KBM-7 (cell line): ENCODE measurements at places on chromosomes 13 and 19.
A peak's percentile ranks its signal among the peaks of the same experiment; 100 is the strongest.

GRCh38 chr13:79492313-79492798 lies 11.4 kb downstream of the NDFIP2 start:
- DNase-seq: no peak

- DNase-seq: no peak
Observed at GRCh38 chr13:65857942-65858565, 1372.1 kb downstream of the PCDH9 start.

- DNase-seq: no peak
Observed at GRCh38 chr13:113837560-113838355, 26.1 kb downstream of the GAS6 start.

GRCh38 chr13:98275681-98276171 lies 98.7 kb upstream of the RNF113B start:
- DNase-seq: no peak

- DNase-seq: no peak
Observed at GRCh38 chr13:98450026-98450425, 126.9 kb downstream of the STK24 start.

GRCh38 chr19:51803967-51804366 lies 9.0 kb downstream of the FPR3 start:
- DNase-seq: peak; percentile 79

- DNase-seq: no peak
Observed at GRCh38 chr13:33789066-33789606, 28.8 kb upstream of the RFC3 start.

DNA sequence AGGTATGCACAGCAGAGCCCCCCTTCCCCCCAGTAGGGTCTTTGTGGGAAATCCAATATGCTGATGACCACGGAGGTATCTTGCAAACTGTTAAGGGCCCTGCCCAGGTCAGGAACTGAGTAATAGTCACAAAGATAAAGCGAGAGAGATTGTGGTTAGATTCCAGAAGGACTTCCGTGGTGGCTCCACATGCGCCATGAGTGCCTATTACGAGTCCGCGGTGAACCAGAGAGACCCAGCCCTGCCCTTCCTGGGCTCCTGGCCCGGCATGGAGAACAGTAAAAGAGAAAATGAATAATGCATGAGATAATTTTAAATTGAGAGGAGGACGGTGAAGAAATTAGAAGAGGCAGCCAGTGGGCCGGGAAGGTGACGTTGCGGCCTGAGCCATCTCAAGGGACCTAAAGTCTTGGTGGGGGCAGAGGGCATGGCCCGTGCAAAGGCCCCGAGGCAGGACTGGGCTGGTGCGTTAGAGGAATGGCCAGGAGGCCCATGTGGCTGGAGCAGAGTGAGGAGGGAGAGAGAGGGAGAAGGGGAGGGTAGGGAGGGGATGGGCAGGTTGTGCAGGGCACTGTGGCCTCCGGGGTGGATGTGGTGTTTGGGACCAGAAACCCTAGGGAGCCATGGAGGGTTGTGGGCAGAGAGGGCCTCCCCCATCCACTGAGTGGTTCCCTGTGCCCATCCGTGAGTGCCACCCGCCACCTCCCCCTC lies 46.6 kb upstream of the NFIC start:
- no peak for DNase-seq

DNA sequence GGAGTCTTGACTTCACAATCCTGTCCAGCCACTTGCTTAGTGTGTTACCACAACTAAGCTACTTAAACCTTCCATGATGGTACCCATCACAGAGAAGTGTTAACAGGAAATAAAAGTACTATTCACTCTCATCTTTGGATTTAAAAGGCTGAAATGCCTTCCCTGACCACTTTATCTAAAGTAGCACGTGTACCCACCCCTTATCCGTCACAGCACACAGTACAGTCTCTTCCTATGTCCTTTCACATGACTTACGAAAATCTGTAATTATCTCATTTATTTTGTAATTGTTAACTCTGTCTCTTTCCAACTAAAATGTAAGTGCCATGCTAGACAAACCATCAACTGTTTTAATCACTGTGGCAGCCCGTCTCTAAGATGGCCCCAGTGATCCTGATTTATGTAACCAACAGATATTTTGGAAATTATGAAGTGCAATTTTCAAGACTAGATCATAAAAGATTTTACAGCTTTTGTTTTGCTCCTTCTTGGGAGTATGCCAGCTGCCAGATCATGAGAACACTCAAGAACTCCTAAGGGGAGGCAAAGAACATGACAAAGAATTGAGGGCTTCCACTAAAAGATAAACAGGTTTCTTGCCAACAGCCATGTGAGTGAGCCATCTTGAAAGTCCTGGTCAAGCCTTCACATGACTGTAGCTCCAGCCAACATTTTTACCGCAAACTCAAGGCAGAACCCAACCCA lies 44.9 kb downstream of the DIAPH3 start:
- no peak for DNase-seq

DNA sequence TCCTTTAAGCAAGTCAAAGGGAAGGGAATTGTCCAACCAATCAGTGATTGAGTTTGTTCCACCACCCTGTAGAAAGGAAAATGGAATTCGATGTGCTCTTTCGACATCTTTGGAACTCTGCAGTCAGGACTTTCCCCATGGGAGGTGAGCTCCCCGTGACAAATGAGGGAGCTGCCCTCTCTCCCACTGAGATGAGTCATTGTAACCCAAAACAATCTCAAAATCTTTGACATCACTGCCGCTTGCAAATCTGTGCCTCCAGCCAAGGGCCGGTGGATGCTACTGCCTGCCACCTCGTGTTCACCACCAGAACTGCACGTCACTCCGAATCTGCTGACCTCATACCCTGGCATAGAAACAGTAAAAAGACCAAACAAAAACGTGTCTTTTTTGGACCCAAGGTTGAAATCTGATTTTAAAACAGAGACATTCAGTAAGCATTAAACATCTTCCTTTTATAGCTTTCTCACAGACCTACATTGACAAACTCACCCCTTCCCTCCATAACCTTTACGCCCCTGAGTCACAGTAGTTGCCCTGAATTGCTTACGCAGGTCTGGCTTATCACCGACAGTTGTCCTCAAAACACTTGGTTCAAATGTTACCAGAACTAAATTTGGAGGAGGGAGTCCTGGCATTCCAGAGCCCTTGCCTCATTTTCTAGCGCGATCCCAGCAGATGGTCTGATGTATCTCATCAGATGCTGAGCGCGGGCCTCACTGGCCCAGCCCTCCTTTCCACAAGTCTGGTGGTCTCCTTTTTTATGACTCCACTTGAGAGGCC lies 105.2 kb downstream of the COL4A2 start:
- peak; percentile 77 for DNase-seq

- DNase-seq: no peak
Observed at GRCh38 chr19:47899335-47899734, 13.2 kb upstream of the SULT2A1 start.

DNA sequence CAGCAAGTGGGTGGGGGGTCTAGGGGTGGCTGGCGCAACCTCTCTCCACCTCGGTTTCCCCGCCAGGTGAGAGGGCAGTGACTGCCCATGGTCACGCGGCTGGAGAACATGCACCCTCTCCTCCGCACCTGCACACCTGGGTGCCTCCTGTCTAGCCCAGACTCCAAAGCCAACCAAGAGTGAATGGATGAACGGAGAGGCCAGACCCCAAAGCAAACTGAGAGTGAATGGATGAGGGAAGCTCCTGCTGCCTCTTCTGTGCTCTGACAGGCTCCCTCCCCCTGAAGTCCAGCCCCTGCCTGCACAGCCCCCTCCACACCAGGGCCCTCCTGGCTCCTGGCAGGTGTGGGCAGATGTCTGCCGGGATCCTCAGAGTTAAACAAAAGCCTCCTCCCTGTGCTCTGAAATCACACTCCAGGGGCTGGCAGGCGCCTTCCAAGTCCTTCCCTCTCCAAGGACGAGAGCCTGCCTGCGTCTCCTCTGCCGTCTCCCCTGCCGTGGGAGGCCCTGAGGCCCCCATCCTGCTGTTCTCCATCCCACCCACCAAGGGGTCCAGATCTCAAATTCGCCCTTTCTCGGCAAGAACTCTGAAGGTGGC lies 2.2 kb downstream of the SBNO2 start:
- DNase-seq: no peak

DNA sequence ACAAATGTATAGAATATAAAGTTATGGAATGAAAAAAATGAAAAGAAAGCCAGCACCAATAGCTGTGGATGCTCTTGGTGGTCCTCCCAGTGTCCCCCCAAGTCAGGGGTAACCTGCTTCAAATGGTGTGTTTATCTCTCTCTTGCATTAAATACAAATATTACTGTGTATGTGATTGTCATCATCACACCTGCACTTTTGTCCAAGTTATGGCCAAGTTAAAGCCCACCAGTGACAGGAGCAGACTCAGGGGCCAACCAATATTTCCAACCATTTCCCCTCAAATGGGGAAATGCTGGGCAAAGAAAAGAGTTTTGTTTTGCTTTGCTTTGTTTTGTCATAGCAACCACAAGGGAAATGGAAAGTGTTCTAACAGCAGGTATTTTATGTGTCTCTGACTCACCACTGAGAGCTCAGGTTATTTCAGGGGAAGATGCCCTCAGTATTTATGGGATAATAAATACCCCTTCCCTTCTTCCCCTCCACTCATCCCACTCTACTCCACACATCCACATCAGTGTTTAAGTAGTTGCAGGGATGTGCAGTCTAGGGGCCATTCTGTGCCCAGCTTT lies 133.6 kb downstream of the COL4A1 start:
- no peak for DNase-seq

DNA sequence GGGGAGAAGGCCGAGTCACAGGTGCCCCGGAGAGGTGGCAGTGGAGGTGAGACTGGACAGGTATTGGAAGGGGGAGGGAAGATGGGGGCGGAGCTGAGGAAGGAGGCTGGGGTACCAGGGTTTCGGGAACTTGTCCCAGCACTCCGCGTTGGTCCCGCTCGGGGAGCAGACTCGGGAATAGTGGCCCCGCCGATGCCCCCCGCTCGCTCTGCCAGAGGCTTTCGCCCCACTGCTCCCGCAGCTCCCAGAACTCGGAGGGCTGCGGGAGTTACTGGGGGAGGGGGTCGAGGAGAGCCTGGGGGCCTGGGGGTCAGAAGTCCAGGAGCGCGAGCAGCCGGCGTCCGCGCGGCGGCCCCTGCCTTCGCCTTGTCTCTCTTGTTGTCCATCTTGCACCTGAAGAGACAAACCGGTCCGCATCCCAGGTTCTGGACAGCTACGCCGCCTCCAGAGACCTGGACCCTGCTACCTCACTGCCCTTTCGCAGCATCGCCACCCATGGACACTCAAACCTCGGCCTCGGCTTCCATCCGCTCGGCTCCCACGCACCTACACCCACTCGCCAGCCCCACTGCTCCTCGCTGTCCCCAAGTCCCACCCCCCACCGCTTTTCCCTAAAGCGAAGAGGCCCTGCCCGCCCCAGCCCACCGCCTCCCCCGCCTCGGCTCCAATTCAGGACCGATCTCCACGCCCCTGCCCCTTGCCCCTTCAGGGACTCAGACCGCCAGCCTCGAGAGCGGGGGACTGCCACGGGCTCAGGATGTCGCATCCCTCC lies 700 bp downstream of the PRR36 start:
- DNase-seq: no peak

GRCh38 chr19:10408511-10409283 lies 5.4 kb upstream of the CDC37 start:
- DNase-seq: peak; percentile 74

- DNase-seq: no peak
Observed at GRCh38 chr13:77213644-77214043, 113.2 kb downstream of the MYCBP2 start.

DNA sequence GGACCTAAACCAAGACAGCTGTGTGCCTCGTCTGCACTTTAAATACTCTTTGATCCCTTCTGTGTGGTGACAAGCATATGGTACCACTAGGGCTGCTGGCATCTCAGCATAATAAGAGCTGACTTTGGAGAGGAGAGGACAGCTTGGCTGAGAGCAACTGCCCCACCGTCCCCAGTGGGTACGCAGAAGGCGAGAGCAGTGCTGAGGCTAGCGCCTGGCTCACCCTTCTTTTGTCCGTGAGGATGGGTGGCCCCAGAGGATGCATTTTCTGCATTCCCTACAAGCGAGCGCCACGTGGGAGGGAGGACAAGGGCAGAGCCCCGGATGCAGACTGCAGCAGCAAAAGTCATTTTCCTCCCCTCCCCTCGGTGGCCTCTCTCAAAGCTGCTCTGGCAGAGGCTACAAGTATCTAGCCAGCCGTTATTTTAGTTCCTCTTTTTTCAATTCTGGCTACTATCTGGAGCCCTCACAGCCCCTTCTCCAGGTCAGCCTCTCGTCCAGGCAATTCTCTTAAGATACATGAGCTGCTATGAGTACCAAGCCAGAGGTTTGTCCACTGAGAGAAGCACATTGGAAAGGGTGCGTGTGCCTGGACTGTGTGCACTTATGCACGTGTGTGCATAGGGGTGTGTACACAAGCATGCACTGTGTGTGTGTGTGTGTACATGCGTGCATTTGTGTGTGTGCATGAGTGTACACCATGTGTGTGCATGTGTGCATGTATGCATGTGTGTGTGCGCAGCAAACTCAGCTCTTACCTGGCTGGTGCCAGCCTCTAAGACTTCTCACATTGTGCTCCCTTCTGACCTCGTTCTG lies 51.3 kb downstream of the RAB20 start:
- DNase-seq: peak; percentile 83

GRCh38 chr13:108963846-108964600 lies 334.6 kb downstream of the MYO16 start:
- DNase-seq: no peak
